Foreskin fibroblast (primary cell): ENCODE measurements at places on chromosomes 16 and 17.

DNA sequence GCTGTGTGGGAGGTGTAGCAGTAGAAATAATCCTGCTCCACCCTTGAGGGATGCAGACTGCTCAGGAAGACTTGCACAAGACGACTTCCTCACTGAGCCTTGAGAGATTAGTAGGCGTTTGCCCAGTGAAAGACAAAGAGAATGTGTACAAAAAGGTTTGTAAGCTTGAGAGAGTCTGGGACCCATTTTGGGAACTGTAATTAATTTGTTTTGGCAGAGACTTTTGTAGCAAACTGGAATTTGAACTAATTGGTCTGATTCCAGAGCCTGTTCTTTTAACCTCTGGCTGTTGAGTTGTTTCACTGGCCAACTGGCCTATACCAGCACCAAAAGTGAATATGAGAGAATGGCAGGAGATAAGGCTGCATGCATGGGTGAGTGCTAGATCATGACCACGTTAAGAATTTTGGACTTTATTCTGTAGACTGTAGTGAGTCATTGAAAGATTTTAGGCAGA, 75.5 kb downstream of the AATF start:
- DNase-seq = no peak

GRCh38 chr17:47225911-47226688, 17.0 kb downstream of the MYL4 start:
- DNase-seq = no peak

DNA sequence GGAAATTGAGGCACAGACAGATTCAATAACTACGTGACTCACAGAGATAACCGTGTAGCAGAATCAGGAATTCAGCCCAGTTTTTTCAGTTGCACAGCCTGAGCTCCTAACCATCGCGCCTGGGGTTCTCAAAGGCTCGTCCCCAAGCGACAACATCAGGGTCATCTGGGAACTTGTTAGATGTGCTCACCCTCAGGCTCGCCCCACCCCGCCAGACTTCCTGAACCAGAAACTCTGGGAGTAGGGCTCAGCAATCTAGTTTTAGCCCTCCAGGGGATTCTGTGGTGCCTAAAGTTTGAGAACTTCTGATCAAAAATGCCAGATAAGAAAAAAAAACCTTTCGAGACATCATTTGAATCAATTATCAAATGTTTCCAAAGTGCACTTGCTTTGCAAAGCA, 559.8 kb downstream of the WWOX start:
- DNase-seq = no peak

- DNase-seq = peak; percentile 48
Observed at GRCh38 chr16:31201582-31202413, 762 bp downstream of the PYCARD start.

DNA sequence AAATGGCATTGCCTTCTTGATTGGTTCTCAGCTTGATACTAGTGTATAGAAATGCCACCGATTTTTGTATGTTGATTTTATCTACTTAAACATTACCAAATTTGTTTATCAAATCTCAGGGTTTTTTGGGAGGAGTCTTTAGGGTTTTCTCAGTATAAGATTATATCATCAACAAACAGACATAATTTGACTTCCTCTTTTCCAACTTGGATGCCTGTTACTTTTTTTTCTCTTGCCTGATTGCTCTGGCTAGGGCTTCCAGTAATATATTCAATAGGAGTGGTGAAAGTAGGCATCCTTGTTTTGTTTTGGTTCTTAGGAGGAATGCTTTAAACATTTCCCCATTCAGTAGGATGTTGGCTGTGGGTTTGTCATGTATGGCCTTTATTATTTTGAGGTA, 29.1 kb downstream of the EFCAB13 start:
- DNase-seq = no peak

GRCh38 chr16:15523092-15523541, 88.7 kb downstream of the BMERB1 start:
- DNase-seq = no peak

GRCh38 chr16:85197611-85198566, 85.6 kb upstream of the CIBAR2 start:
- peak; percentile 61 for DNase-seq

DNA sequence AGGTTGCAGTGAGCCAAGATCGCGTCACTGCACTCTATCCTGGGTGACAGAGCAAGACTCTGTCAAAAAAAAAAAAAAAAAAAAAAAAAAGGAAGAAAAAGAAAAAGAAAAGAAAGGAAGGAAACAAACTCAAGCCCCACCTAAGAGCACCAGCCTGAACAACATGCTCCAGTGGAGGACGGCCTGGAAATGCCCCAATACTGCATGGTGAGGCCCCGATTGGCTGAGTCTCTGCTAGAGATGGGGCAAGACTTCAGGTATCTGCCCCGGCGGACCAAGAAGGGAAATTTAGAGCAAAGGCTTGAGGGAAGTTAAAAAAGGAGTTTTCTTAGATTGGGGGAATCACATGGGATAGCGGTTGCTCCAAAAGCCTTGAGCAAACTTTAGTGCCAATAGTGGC, 10.4 kb upstream of the ZNF652 start:
- DNase-seq = no peak
